Bronchus fibroblast of lung (primary cell): ENCODE measurements at places on chromosomes 11 and 22. TPM values are rescaled to one million over a fixed set of nuclear protein-coding genes. Genes with fewer than 3 reads are reported as not detected.

Gene SAA4
- total RNA-seq, result not detected in 2 replicates

Gene C11orf24
- 67.8 and 76.0 TPM in 2 replicates for total RNA-seq

Gene TMEM191B
- total RNA-seq, result not detected in 2 replicates

Gene GTSE1
- 20.2 and 23.5 TPM in 2 replicates for total RNA-seq

Gene RDX
- total RNA-seq, result 57.8 and 64.6 TPM in 2 replicates
